ENCODE measurements at places on chromosomes 2 and 18. TPM values are rescaled to one million over a fixed set of nuclear protein-coding genes. Genes with fewer than 3 reads are reported as not detected.

DNA sequence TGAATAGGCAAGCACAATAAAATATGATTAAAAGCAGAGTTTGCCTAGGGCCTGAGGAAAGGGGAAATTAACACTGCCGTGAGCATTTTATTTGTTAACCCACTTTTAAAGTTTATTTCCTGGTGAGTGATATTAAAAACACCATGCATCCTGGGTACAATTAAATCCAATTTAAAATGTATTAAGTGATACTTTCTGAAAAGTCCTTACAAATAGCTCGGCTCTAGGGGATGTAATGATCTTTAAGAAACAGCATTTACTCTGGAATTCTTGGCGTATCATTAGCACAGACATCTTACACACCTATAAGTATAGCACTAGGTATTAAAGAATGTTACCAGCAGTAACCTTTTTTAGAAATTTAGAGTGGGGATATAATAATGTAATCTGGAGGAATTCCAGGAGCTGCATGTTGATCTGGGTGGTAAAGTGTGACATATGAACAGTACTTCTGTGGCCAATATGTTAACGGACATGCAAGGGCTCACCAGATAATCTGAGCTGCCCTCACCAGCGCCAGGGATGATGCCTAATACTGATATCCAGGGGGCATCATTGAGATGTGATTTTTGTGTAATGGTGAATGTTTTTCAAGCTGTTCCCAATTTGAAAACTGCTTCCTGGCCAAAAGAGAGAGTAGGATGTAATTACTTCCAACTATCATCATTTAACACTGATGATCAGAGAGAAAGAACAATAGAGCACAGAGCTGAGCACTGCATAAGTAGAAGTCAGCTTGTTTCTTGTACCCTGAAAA, 235.9 kb downstream of the DSEL start:
- no peak for DNase-seq

DNA sequence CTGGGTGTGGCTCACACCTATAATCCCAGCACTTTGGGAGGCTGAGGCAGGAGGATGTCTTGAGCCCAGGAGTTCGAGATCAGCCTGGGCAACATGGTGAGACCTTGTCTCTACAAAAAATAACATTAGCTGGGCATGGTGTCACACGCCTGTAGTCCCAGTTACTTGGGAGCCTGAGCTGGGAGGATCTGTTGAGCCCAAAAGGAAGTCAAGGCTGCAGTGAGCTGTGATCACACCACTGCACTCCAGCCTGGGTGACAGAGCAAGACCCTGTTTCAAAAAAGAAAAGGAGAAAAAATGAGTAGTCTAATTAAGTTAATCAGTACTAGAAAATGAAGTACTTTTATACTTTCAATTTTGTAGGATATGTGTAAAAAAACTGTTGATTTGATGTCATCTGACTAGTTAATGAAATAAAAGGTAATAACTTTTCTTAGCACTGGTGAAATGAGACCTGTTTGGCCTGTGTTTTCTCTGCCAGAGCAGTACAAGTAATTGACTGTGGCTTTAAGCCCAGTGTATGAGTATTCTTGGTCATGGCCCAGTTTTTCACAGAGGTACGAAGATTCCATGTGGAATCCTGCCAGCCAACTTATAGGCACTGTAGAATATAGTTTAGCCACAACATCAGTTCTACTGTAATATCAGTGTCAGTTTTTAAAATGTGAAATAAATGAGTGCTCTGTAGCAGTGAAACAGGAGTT, 35.8 kb downstream of the MFSD6 start:
- DNase-seq: no peak

- no peak for DNase-seq
Observed at GRCh38 chr2:220877897-220878296, 694.2 kb downstream of the EPHA4 start.

DNA sequence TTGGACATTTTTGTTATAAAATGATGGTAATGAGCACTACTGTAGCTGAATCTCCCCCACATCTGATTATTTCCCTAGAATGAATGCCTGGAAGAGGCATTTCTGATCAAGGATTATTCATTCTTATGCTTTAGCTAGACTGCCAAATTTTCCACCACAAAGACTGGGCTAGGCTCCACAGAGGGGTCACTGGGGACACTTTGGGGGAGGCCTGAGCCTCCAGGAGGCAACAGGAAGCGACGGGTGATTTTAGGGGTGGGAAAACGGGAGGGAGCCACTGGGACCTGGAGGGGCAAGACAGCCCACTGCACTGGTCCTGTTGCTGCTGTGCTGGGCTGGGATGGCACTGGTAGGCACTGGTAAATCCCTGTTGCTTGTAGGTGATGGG, 2.4 kb upstream of the ASB1 start:
- no peak for DNase-seq

DNA sequence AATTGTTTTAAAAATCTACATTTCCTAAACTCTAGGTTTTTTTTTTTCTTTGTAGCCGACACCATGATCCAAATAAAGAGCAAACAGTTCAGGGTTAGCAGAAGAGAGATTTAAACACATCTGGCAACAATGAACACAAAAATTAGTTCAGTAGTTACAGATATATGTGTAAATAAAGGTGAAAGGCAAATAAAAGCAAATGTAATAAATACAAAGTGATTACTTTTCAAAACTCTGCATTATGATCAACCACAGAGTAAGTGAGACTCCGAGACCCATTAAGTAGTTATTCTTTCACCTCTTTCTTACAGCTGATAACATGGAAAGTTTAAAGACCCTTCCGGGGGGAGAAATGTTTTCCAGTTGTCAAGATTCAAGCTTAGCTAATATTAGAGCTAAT, 716 bp downstream of the CALCRL start:
- no peak for DNase-seq

DNA sequence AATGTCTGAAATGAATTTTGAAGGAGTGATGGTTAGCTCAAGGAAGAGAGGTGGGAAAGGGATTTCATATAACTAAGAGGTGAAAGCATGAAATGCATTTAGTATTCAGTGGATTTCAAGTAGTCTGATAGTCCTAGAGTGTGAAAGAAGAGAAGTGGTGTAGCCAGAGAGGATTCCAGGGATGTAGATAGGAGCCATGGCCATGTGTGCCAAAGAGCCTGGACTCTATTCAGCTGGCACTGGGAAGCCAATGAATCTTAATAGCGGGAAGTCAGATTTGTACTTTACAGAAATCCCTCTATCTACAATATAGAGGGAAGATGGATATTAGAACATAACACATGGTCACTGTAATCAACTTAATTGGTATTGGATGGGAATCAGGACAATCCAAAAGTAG, 8.3 kb upstream of the BOLL start:
- no peak for DNase-seq

DNA sequence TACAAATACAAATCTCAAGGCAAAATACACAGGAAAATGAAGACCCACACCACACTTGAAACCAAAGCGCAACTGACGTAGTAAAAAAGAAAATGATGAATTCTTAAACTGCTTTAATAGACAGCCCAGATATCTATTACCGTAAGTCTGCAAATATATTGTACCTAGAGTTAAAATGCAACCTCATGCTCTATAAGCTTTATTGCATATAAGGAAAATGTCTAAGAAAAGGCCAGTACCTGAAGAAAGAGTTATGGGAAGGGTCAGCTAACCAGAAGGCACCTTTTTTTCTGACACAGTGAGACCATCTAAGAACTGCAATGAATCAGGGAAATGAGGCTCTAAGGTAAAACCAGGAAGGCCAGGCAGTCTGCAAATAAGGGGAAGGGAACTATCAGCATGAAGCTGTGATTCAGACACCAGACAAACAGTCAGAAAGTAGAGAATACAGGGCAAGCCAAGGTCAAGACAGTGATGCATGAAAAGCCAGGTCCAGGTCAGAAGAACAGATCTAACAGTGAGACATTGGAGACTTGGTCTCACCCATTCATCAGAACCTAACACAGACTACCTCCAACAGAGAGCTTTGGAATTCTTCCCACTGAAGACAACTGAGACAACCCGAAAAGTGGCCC, 46.9 kb downstream of the PDE11A start:
- DNase-seq: no peak

GRCh38 chr2:28648147-28648546, 103.5 kb upstream of the PPP1CB start:
- DNase-seq: no peak

MOCOS gene
- polyA plus RNA-seq: 1.1 TPM

COL4A4 gene
- 7.2 TPM for polyA plus RNA-seq

APLF gene
- 0.95 TPM for polyA plus RNA-seq

HSPE1 gene
- polyA plus RNA-seq: 427 TPM

AGXT gene
- 12.5 TPM for polyA plus RNA-seq

TEKT4 gene
- polyA plus RNA-seq: not detected
